Stimulated activated CD4-positive, alpha-beta T cell treated with anti-CD3 and anti-CD28 coated beads, Interleukin-12 subunit alpha, Interleukin-12 subunit beta, amount 100 ng/mL, for 48 hours (primary cell): ENCODE measurements at places on chromosomes 2 and 18.

GRCh38 chr2:62458671-62459081, 47.3 kb downstream of the TMEM17 start:
- no peak for DNase-seq

GRCh38 chr18:32759611-32760167, 13.1 kb downstream of the KLHL14 start:
- no peak for DNase-seq

GRCh38 chr2:8316356-8316755, 365.5 kb upstream of the ID2 start:
- no peak for DNase-seq

GRCh38 chr2:9497017-9497416, 22.7 kb downstream of the IAH1 start:
- DNase-seq = no peak

DNA sequence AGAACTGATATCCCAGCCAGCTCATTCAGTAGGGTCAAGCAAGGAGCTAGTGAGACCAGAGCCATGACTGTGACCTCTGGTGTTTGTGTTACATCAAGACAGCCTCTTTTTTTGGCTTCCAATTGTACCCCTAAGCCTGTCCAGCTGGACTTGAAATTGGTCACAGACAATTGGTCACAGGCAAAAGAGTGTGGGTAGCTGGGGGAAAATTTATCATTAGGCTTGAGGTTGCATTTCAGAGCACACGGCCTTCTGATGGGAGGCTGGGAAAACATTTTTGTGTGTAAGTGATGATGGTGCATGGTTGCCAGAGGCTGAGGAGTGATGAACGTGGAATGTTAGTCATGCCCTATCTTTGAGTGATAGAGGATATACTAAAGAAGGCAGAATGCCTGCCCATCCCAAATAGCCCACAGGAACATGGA, 285.1 kb upstream of the SLC14A2 start:
- no peak for DNase-seq

- DNase-seq = no peak
Measured at GRCh38 chr18:13316063-13316462, 97.5 kb downstream of the LDLRAD4 start.

DNA sequence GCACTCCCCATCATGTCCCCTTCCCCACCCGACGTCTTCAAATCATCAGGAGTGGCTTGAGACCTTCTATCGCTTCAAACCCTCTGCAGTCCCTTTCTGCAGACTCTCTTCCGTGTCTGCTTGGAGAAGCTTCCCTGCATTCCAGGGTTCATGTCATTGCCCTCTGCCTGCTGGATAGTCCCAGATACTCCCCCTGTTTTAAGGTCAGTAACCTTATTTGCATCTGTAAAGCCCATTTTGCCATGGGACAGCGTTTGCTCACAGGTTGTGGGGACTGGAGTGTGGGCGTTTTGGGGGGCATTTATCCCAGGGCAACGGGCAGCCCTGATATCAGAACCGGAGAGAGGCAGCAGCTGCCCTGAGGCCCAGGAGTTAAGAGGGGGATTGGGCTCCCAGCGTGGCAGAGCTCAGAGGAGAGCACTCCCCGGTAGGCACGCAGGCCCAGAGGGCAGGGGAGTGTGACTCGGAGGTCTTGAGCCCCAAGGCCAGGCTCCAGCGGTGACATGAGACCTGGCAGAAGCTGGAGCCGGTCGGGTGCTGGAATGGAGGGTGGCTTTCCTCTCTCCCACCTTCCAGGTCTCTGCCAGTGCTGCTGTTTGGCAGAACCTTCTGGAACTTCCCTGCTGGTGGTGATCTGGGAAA, 73.8 kb downstream of the RTP5 start:
- DNase-seq = no peak

DNA sequence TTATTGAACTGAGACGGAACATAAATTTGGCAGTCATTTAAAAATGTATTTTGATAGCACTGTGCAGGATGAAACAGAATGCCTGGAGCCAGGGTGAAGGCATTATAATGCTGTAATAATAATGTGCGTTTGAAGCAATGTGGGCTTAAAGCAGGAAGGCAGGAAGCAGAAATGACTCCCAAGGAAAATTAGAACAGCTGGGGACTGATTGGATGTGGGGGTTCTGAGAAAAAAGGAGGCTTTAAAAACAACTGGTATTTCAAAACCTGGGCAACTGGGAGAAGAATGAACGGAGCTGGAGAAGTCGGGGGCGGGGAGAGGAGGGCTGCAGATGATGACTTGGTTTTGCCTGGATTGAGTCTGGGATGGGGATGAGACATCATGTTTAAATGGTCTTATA, 12.6 kb downstream of the FAM124B start:
- DNase-seq = no peak

DNA sequence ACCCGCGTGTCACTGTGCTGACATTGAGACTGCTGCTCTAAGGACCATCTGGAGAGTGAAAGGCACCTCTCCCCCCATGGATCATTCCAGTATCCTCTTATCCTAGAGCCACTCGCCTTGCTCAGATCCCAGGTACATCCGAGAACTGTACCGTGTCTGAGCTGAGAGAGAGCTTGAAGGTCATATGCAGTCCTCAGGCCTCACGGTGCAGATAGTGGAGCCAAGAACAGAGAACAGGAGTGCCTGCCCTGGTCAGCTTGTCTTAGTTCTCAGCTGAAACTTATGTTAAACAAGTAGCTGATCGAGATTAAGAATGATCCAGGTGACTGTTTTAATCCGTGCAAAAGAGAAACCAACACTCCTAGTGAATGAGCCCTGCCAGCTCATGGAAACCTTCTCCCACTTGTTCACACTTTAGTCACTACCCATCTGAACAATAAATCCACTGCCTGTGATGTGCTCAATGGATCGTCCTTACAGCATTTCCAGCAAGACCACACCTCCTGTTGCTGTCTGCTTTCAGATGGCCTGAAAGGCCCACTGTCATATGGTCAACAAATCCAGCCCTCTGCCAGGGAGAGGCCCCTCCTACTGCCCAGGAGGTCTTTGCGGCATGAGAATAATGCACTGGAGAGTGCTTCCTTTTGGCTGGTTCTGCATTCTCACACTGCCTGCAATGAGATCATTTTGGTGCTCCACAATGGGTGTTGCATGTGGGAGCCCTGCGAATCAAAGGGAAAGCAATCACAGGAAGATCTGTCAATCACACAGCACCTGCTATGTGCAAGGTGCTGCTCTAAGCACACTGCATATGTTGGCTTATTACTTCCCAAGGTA, 43.7 kb upstream of the APCDD1 start:
- no peak for DNase-seq

DNA sequence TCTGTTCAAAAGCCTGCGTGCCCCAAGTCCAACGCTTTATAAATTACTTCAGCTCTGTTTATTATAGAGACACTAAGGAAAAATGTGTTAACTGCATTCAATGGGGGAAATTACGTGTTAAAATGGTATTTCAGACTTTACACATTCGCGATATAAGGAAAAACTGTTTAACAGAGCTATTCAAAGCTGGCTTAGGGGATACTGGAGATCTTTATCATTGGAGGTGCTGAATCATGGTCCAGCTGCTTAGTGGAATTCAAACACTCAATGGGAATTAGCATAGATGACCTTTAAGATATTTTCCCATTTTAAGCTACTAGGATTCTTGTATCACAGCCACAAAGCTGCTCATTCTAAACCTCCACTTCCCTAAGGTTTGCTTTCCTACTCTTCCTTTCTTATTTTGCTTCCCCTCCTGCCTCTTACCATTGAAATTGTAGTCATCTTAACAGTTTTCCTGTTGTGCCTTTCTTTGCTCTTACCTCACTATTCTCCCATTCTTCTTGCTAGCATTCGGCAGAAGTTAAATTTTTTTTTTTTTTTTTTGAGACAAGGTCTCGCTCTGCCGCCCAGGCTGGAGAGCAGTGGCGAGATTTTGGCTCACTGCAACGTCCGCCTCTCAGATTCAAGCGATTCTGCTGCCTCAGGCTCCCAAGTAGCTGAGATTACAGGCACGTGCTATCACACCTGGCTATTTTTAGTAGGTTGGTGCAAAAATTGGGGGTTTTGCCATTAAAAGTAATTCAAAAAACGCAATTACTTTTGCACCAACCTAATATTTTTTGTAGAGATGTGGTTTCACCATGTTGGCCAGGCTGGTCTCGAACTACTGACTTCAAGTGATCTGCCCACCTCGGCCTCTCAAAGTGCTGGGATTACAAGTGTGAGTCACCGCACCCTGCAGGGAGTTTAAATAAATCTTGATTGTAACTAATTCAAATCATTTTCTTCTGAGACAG, 6.5 kb downstream of the SULT6B1 start:
- no peak for DNase-seq

- no peak for DNase-seq
Measured at GRCh38 chr2:107585851-107586250, 240.8 kb upstream of the RGPD4 start.

DNA sequence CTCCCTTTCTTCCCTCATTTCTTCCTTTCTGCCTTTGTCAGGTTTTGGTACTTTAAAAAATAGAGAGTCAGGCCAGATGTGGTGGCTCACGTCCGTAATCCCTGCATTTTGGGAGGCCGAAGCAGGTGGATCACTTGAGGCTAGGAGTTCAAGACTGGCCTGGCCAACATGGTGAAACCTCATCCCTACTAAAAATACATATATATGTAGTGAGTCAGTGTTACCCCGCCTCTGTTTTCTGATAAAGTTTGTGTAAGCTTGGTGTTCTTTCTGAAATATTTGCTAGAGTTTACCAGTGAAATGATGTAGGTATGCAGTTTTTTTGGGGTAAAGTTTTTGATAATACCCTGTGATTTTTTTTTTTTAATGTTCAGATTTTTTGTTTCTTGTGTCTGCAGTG, 58.8 kb downstream of the DGKD start:
- DNase-seq = no peak

GRCh38 chr2:148909114-148909513, 34.1 kb downstream of the KIF5C start:
- DNase-seq = no peak

GRCh38 chr2:144798034-144798433, 278.1 kb upstream of the ZEB2 start:
- DNase-seq = no peak

DNA sequence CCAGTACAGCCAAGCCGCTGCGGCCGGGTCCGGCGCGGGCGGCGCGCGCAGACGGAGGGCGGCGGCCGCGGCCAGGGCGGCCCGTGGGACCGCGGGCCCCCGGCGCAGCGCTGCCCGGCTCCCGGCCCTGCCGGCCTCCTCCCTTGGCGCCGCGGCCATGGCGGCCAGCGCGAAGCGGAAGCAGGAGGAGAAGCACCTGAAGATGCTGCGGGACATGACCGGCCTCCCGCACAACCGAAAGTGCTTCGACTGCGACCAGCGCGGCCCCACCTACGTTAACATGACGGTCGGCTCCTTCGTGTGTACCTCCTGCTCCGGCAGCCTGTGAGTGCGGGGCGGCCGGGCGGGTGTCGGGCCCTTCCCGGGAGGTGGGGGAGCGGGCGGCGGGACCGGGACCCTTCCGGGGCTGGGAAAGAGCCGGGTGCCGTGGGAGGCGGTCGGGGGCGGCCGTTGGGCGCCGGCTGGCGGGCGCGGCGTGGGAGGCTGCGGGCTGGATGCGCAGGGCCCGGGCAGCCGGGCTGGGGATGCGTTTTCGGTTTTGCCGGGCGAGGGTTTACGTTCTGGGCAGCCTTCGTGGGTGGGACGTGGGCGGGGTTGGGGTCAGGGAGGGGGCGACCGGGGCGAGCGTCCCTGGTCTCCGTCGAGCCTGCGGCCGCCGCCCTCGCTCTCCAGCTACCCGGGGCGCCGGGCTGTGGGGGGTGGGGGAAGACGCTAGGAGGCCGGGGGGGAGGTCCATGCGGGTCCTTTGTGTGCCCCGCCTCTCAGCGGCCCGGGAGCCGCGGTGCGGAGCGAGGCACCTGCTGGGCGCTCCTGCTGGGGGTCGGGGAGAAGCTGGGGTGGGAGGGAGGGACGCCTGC, 537 bp downstream of the AGFG1 start:
- no peak for DNase-seq

GRCh38 chr2:23777826-23778225, 149.1 kb downstream of the ATAD2B start:
- DNase-seq = no peak

DNA sequence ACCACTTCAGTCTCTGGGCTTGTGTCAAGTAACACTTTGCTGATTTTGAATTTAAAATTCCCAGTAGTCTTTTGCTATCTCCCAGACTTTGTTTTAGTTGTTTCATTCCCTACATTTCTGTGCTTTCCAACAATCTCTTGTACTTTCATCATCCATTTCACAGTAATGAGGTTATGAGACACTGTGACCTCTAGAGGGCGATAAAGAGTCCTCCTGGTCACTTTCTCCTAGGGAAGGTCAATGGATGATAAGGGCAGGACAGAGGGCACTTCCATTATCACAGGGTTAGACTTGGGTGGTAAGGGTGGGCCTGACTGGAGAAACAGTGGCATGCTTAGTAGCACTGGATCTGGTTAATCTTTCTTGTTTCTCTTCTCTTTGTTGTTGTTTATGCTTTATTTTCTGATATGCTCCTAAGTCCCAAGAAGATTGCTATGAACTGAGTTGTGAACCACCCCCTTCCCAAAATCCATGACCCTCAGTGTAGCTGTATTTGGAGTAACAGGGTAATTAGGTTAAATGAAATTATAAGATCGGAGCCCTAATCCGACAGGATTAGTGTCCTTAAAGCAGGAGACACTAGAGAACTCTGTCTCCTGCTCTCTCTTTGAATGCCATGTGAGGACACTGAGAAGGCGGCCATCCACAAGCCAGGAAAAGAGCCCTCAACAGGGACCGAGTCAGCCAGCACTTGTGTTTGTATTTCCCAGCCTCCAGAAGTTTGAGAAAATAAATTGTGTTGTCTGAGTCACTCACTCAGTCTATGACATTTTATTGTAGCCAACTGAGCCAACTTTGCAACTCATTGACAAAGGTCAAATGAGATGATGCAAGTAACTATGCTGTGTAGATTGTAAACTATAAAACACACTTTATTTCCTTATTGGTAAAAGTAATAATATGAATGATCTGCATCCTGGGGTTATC, 779.2 kb downstream of the CNTNAP5 start:
- no peak for DNase-seq

GRCh38 chr2:10601866-10602566, 87.8 kb downstream of the NOL10 start:
- no peak for DNase-seq

DNA sequence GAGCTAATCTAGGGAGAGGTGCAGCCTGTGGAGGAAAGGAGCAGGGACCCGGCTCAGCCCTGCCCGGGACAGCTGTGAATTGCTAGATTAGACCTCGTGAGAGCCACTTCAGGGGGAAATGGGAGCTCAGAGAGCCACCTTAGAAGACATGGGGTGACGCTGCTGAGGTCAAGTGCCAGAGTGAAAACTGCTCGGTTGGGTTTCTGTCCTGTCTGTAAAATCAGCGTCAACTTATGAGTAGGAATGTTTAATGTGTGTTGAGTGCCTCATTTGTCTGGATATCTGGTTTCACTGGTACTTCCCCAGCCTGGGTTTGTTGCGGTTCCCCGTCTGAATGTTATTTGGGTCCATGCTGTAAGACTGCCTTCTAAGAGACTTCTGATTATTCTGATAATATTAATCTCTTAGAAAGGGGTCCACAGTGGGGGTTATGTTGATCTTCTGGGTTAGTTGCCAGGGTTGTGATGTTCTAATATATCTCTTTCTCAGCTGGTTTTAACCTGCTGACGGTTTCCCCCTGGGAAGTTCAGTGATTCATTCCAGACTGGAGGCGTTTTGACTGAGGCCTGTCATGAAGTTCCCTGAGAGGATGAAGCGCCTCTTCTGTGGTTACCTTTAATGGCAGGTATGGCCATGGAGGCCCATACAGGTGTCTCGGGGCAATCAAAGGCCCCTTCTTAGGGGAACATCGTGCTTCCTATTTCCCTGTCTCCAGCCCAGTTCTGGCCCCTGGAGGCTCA, 175.9 kb downstream of the SH3RF3 start:
- DNase-seq = no peak
